Upper lobe of right lung (tissue), 1 donor: ENCODE measurements at places on chromosomes 3 and 15. TPM values are rescaled to one million over a fixed set of nuclear protein-coding genes. Genes with fewer than 3 reads are reported as not detected.

GRCh38 chr3:124938896-124939295 is 4.3 kb upstream of the MUC13 start:
- no peaks in the 10 kb centered on the region for H3K27me3 ChIP-seq
- H3K4me3 ChIP-seq, result no peak overlapping the region
- H3K27ac ChIP-seq, result no peak overlapping the region

DNA sequence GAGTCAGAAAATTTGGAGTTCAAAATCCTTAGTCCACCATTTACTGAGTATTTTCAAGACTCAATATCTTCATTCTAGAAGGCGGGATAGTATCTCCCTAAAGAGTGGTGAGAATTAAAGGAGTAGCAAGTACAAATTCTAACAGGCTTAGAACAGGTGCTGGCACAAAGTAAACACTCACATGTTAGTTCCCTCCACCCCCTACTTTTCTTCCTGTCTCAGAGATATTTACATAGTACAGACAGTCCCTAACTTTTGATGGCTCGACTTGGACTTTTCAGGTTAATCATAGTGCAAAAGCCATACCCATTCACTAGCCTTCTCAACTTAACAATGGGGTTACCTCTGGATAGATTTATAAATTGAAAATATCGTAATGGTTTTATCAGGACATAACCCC is 476.2 kb upstream of the RASGRP1 start:
- no peaks in the 10 kb centered on the region for H3K27me3 ChIP-seq
- H3K27ac ChIP-seq, result no peak overlapping the region
- no peak for DNase-seq
- no peak overlapping the region for H3K4me3 ChIP-seq
- no peaks in the 10 kb centered on the region for H3K4me1 ChIP-seq

DNA sequence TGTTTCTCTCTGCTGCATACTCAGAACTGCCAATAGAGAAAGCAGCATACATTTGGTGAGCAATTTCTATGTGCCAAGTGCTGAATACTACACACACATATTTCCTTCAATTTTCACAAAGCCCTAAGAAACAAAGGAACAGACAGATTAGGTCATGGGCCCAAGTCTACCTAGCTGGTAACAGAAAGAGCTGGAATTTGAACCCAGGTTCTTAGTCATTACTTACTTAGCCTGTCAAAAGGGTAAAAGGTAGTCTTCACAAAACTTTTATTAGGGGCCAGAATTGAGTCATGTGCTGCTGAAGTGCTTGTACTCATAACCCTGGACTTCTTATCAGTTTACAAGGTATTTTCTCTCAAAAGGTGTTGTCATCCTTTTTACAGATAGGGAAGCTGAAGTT is 10.4 kb upstream of the ABHD17C start:
- no peaks in the 10 kb centered on the region for H3K27me3 ChIP-seq
- H3K4me3 ChIP-seq, result no peak overlapping the region
- H3K27ac ChIP-seq, result no peak overlapping the region
- H3K36me3 ChIP-seq, result no peaks in the 10 kb centered on the region
- no peak for DNase-seq
- H3K4me1 ChIP-seq, result no peaks in the 10 kb centered on the region

- no peaks in the 10 kb centered on the region for H3K4me1 ChIP-seq
- H3K27ac ChIP-seq, result no peak overlapping the region
- no peaks in the 10 kb centered on the region for H3K27me3 ChIP-seq
- no peaks in the 10 kb centered on the region for H3K36me3 ChIP-seq
- DNase-seq, result no peak
- no peak overlapping the region for H3K4me3 ChIP-seq
Measured at GRCh38 chr3:50743643-50744042, 68.9 kb downstream of the DOCK3 start.

The TEX9 gene
- total RNA-seq, result 7.0 TPM

The TICRR gene
- total RNA-seq, result 0.09 TPM

The ATXN7 gene
- 35.5 TPM for total RNA-seq
